Neural progenitor cell (in vitro differentiated cells): ENCODE measurements at places on chromosomes 5 and 9.
A peak's percentile ranks its signal among the peaks of the same experiment; 100 is the strongest.

DNA sequence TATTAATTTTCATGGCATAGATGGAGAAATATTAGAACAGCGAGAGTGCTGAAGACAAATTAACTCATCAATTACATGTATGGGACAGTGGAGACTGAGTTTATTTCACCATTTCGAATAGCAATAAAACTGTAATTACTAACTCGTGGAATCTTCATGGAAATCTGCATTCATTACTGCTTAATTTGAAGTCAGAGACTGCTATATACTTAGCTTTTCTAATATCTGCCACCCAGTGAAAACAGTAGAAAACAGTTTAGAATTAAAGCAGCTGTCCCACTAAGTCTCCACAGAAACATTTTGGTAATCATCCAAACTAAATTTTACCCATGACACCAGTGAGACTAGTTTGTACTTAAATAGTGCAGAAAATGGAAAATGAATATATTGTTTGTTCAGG, 56.8 kb downstream of the IZUMO3 start:
- no peak for DNase-seq

- no peak for DNase-seq
These were observed 414.4 kb downstream of the BRINP1 start for GRCh38 chr9:118954857-118955256.

DNA sequence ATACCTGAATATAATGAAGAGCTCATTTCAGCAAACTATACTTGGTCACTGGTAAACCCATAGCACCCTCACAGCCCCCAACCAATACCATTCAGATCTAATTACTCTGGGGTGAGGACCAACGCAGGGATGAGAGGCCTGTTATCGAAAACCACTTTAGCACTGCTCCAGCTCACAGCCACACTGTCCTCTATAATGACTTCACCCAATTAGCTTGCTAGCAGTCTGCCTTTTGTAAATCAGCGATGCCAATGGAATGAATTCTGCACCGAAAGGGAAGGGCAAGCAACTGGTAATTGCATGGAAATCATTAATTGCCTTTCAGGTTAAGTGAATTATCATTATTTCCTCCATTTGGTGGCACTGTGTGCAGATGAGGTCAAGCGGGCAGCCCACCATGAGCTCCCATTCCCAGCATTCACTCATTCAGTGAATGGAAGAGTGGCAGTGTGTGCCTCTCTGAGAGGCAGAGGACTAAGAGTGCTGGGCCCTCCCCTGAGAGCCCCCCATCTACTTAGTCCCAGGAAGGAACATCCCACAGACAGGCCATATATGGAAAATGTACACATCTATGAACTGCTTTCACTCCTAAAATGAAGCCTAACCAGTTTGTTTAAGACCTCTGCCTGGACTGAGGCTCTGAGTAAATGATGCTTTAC, 262.1 kb downstream of the SPOCK1 start:
- no peak for DNase-seq

GRCh38 chr5:56343988-56344387, 110.9 kb upstream of the ANKRD55 start:
- no peak for DNase-seq

DNA sequence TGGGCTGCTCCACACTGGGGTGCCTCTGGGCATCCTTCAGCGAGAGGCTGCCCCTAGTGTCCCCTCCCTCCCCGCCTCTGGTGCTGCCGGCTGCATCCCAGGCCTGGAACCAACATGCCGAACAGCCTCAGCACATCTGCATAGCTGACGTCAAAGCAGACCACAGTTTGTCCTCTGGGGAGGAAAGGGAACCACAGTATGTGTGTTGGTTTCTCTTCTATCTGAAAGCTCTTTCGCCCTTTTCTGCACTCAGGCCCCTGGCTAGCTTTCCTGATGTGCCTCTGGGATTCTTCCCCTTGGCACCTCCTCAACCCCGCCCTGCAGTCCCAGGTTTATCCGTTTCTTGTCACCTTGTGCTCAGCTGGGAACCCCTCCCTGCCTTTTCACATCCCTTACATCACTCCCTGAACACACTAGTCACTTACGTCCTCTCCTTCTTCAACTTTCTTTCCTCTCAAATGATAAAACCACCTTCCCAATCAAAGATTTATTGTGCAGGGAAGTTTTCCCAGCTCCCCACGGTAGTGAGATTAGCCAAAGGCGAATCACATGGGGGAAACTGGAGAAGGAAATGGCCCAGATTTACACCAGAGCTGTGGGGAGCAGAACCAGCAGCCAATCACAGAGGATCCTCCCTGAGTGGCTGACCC, 35.5 kb upstream of the B4GALT1 start:
- DNase-seq, result no peak

GRCh38 chr9:86287013-86287412, 4.7 kb upstream of the ISCA1 start:
- peak; percentile 82 for DNase-seq

GRCh38 chr5:65923339-65923738, 3.0 kb upstream of the ERBIN start:
- peak; percentile 6 for DNase-seq

DNA sequence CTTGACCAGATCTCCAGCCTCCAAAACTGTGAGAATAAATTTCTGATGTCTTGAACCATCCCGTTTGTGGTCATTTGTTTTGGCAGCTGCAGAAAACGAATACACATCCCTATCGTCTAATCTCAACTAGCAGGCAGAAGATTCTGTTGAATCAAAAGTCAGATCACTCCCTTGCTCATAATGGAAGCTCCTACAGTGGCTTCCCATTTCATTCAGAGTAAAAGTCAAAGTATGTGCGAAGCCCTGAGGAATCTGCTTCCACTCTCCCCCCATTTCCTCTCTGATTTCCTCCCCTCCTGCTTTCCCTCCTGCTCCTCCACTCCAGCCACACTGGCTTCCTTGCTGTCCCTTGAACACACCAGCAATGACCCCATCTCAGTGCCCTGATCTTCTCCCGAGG, 34.8 kb upstream of the SPOCK1 start:
- no peak for DNase-seq

GRCh38 chr5:848671-849111, 2.1 kb downstream of the ZDHHC11 start:
- no peak for DNase-seq

DNA sequence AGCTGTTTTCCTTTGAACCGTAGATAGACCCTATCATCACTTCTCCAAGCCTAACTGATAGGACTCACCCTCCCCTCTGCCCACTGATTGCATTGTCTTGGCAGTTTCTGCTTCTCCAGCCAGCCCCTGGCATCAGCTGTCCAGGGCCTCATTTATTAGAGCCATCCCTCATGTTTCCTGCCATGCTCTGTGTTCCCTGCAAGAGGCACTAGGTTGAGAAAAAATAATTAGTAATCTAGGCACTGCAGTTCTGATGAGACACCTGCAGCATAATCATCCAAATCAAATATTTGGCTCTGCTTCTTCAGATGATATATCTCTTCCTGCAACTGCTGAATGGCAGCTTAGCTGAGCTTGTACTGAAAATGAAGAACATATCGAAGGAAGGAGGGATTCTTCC, 303.0 kb upstream of the TLE4 start:
- DNase-seq, result no peak

- DNase-seq, result no peak
These were observed 881 bp downstream of the TNFAIP8 start for GRCh38 chr5:119356612-119357188.

- no peak for DNase-seq
These were observed 62.5 kb upstream of the DNAH5 start for GRCh38 chr5:14006823-14007520.

DNA sequence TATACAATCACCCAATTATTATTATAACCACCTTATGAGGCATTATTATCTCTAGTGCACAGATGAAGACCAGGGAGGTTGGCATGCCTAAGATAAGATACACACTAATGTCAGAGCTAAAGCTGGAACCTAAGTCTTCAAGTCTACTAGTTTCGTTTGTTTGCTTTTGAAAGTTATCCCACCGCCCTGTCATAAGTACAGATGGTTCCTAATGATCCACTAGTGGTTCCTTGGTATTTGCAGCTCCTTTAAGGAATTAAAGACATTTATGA, 14.1 kb downstream of the NDUFA8 start:
- no peak for DNase-seq

GRCh38 chr9:116549061-116549664, 137.9 kb upstream of the TRIM32 start:
- DNase-seq, result no peak
